GM13976 (cell line): ENCODE measurements at places on chromosomes 4 and X.
A peak's percentile ranks its signal among the peaks of the same experiment; 100 is the strongest.

GRCh38 chr4:110793890-110794554 lies 171.1 kb upstream of the PITX2 start:
- DNase-seq, result no peak

DNA sequence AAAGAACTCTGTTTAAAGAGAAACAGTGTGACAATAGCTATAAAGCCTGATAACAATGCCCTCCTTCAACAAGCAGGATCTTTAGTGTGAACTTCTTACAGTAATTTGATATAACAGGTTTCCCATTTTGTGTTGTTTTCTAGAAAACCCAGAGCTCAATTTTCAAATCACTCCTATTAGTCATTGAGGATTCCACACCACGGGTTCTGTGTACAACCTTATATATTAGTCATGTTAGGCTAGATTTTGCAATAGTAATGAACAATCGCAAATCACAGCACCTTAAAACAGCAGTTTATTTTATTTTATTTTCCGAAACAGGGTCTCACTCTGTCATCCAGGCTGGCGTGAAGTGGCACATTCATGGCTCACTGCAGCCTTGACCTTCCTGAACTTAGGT lies 1020.9 kb upstream of the INTU start:
- DNase-seq, result no peak

- DNase-seq, result no peak
Measured at GRCh38 chr4:4614925-4615678, 73.3 kb upstream of the STX18 start.

GRCh38 chrX:129000797-129001196 lies 522.5 kb downstream of the SMARCA1 start:
- DNase-seq, result no peak

- DNase-seq, result peak; percentile 26
Measured at GRCh38 chrX:7996414-7996813, 69.2 kb upstream of the PNPLA4 start.

GRCh38 chr4:105605493-105605892 lies 53.1 kb downstream of the ARHGEF38 start:
- DNase-seq, result no peak

DNA sequence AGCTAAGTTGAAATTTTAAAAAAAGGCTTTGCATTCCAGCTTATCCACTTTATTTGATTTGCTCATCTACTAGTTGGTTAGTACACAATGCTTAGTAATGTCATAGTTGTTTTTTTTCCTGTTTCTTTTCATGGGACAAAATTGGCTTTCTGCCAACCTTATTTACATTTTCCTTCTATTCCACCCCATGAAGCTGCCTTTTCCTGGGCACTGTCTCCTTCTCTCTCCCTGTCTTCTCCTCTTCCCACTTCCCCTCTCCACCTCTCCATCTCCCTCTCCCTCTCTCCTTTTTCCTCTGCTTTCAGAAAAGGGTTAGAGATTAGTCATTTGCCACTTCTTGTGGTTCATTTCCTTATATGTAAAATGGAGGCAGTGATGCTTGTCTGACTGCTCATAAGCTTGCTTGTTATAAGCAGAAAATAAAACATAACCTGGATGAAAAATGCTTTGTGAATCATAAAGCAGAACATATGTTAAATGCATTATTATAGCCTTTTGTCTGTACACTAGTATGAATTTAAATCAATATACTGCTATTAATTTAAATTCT lies 181.9 kb downstream of the CEP135 start:
- no peak for DNase-seq

DNA sequence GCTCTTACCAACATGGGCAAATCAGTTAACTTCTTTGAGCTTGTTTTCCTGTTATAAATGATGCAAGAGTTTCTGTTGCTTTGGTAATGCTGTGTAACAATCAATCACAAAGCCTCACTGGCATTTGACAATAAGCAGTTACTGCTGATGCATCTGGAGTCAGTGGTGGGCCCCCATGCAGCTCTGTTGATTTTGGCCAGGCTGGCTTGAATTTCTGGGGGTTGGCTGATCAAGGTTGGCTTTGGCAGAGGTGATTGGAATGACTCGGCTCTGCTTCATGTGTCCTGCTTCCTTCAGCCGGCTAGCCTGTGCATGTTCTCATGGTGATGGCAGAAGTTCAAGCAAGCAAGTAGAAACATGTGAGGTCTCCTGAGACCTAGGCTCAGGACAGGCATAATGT lies 90.4 kb downstream of the PHEX start:
- DNase-seq, result no peak

GRCh38 chr4:13844740-13845139 lies 217.2 kb upstream of the BOD1L1 start:
- no peak for DNase-seq

- no peak for DNase-seq
Measured at GRCh38 chr4:75007891-75008290, 75.0 kb downstream of the PARM1 start.

GRCh38 chr4:10589799-10590198 lies 94.8 kb downstream of the CLNK start:
- no peak for DNase-seq

DNA sequence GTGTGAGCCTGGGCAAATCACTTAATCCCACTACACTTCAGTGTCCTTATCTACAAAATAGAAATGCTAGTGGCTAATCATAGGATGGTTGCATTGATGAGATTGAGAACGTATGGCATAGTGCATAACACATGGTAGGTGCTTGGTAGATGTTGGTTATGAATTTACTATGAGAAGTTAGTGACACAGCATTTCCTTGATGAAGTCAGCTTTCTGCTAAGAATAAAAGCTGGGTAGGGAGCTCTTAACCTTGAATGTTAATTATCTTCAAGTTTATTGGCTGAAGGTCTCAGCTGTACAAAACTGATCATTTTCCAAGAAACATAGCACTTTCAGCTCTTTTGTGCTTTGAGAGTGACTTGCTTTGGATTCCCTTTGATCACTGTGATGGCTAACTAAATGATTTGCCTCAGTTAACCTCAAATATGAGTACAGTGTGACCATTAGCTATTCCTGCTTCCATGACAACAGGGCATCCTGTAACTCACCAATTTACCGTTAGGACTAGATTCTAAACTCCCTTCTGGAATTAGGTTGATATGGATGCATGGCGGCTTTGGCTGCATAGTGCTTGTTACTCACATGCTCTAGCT lies 17.8 kb downstream of the PDK3 start:
- DNase-seq, result no peak

- peak; percentile 68 for DNase-seq
Measured at GRCh38 chr4:139665690-139666529, at the start of gene MGST2. Gene MGST2, plus strand, starts transcription at chr4:139665819. Its CDS starts 201 bp downstream, at chr4:139666020.

- no peak for DNase-seq
Measured at GRCh38 chr4:125070861-125071260, 243.9 kb upstream of the FAT4 start.

DNA sequence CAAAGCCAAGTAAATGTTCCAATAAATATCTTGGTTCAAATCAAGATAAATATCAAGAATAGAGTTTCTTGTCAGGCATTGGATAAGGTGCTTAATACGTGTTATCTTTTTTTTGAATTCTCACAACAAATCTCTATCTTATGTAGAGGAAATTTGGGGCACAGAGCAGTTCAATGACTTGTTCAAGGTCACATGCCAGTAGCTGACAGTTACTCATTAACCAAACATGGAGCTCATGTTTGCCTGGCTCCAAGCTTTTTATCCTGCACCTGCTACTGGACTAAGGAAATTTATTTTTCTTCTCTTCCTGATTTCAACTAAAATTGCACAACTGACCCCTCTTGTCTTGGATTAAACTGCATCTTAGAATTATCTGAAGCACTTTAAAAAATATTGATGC lies 76.3 kb downstream of the ATP10D start:
- no peak for DNase-seq

GRCh38 chr4:26938516-26938915 lies 77.9 kb downstream of the STIM2 start:
- no peak for DNase-seq

DNA sequence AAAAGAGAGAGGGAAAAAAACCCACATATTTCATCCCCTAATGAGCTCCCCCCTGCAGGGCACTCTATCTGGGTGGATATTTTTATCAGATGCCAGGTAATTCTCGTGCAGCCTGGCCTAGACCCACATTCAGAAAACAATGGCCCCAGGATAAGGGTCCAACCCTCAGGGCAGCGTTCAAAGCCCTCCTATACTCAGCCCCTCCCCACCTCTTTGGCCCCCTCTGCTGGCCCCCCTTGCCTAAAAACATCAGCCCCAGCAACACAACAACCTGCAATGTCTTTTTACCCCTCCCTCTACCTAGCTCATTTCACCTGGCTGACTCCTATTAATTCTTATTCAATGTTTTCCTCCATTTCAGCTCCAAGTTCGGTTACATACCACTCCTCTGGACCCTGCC lies 145.4 kb upstream of the MED14 start:
- DNase-seq, result no peak

DNA sequence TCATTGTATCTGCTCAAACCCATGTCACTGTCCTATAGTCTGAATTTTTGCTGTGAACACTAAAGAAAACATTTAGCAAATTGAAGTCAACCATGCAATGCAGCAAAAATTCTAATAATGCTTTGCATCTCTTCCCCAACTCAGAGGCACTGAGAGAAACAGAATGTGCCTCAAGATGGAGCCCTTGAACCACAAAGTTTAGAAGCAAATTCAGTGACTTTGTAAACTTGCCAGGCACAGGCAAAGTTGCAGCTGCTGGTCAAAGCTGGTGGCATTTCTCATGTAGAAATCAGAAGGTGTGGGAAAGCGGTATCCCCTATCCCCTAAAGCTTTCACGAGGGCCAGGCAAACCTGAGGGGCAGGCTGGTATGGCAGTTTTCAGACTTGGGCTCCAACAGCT lies 121.7 kb upstream of the DIPK2B start:
- peak; percentile 1 for DNase-seq

- DNase-seq, result no peak
Measured at GRCh38 chr4:108052558-108053120, 63.0 kb downstream of the HADH start.
